ENCODE measurements at places on chromosomes 6 and 20.

- DNase-seq = no peak
Measured at GRCh38 chr6:16035488-16036080, 93.3 kb upstream of the MYLIP start.

GRCh38 chr6:98358173-98358572 lies 476.2 kb upstream of the POU3F2 start:
- no peak for DNase-seq

DNA sequence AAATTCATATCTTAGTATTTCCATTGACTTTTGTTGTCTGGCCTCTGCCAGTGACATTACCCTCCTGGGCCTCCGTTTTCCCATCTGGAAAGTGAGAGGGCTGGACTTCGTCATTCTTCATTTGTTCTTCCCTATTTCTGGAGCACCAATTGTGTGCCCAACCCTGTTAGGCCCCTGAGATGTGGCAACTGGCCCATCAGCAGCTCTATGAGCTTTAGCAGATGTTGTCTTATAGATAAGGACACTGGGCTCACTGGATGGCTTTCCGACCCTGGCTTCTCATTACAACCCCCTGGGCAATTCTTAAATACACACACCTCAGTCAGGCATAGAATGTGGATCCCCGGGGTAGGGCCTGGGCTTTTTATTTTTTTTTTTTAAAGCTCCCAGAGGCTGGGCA lies 14.7 kb downstream of the PABPC1L start:
- DNase-seq = no peak

DNA sequence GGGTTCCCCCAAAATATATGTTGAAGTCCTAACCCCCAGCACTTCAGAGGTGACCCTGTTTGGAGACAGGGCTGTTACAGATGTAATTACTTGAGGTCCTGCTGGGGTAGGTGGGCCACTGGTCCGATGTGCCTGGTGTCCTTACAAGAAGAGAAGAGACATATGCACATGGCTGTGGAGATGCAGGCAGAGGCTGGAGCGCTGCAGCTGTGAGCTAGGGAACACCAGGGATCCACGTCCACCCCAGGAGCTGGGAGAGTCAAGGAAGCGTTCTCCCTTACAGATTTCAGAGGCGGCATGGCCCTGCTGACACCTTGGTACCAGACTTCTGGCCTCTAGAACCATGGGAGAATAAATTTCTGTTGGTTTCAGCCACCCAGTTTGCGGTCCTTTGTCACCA lies 11.7 kb upstream of the SLC22A2 start:
- no peak for DNase-seq

DNA sequence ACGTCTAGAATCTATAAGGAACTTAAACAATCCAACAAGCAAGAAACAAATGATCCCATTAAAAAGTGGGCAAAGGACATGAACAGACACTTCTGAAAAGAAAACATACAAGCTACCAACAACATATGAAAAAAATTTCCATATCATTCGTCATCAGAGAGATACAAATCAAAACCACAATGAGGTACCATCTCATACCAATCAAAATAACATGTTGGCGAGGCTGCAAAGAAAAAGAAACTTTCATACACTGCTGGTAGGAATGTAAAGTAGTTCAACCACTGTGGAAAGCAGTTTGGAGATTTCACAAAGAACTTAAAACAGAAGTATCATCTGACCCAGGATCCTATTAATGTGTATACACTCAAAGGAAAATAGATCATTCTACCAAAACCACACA lies 243.9 kb upstream of the RUNX2 start:
- DNase-seq = no peak

GRCh38 chr6:215335-216034 lies 76.8 kb upstream of the DUSP22 start:
- peak; percentile 74 for DNase-seq

- no peak for DNase-seq
Measured at GRCh38 chr20:40746251-40746650, 57.2 kb upstream of the MAFB start.

DNA sequence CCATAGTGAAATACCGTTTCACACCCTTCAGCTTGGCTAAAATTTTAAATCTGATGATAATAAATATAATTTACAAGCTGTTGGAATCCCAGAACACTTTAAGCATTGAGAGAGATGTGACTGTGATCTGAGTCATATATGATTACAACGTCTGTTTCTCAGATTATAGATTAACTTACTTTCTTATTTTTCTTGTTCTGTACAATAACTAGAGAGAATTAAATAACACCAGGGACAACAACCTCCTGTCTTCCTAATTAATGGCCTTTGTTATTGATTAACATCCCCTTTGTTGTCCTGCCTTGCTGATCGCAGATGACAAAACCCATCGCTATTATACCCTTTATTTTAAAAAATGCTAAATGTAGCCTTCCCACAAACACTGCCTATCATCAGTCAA lies 87.8 kb upstream of the EZR start:
- DNase-seq = no peak

GRCh38 chr6:77986380-77987034 lies 333.7 kb downstream of the MEI4 start:
- DNase-seq = no peak

- no peak for DNase-seq
Measured at GRCh38 chr6:101539510-101540245, 146.2 kb downstream of the GRIK2 start.

GRCh38 chr20:48904566-48905296 lies 16.8 kb upstream of the ARFGEF2 start:
- DNase-seq = peak; percentile 75

GRCh38 chr20:51388227-51388626 lies 154.3 kb downstream of the NFATC2 start:
- DNase-seq = no peak

- DNase-seq = peak; percentile 87
Measured at GRCh38 chr6:31048099-31048498, 37.8 kb downstream of the MUC22 start.

DNA sequence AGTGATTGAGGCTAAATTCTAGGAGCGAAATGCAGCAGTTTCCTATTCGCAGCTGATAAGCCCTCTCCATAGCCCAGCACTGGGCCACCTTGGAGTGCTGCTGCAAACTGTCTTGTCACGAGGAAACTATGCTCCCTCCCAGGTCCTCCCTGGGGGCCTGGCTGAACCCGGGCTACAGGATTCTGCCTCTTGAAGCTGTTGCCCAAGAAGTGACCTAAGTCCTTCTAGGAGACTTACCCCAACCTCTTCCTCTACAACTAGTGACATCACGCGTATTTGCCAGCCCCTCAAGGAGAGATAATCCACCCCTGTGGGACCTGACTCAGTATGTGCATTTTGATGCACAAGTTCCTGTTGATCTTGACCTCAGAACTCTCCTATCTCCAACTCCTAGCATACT lies 26.5 kb upstream of the ZFAND3 start:
- no peak for DNase-seq

- DNase-seq = no peak
Measured at GRCh38 chr6:80942911-80943310, 809.6 kb downstream of the TENT5A start.

GRCh38 chr6:39649996-39650395 lies 75.2 kb downstream of the KIF6 start:
- no peak for DNase-seq

- DNase-seq = no peak
Measured at GRCh38 chr6:106823732-106824351, 150.7 kb downstream of the CD24 start.

DNA sequence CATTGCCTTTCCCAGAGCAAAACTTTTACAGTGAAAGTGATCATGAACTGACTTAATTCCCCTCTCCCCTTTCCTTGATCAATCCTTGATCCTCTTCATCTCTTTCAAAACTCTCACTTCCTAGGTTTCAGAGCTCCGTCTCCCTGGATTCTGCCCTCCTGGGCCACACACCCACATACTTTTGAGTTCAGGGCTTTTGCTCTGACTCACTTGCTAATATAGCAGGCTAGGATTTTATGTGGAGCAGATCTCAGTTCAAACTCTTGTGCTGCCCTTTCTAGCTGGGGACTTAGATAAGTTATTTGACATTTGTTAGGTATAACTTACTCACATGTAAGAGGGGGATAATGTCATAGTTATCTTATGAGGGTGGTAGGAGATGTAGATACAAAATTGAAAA lies 109.1 kb upstream of the MLIP start:
- DNase-seq = no peak

GRCh38 chr6:62998022-62998421 lies 213.2 kb upstream of the FKBP1C start:
- DNase-seq = no peak

All from PC-9 (cell line).